ENCODE measurements at places on chromosomes 3 and 15.

GRCh38 chr3:14208977-14209394 lies 30.4 kb downstream of the LSM3 start:
- no peak for DNase-seq

GRCh38 chr3:39288300-39288808 lies 8.5 kb upstream of the CX3CR1 start:
- peak; percentile 76 for DNase-seq

DNA sequence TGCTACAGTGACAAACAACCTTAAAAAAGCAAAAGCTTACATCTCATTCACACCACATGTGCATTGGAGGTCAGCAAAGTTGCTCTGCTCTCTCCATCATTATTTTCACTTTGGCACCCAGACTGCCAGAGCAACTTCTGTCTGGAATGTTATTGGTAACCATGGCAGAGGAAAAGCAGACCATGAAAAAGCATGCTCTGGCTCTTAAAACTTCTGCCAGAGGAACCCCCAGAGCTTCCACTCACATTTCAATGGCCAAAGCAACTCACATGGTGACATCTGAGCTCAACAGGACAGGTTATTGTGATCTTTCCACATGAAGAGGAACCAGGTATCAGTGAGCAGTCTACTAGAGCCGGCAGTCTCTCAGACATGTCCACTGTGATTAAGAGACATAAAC lies 21.9 kb upstream of the FRMD5 start:
- DNase-seq, result no peak

DNA sequence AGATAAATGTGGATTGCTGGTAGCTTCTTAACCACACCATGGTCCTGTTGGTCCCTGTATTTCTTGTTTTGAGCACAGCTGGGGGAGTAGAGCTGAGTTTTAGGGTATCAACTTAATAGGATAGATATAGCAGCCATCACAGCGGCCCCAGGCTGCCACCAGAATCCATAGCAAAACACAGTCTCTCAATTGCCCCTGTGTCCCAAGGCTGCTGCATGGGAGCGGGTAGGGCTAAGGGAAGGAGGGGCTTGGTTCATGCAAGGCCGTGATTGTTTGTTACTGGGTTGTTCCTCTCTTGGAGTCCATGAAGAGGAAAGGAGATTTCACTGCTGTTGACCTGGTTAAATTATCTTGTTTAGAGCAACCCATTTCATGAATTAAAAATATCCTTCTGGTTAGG lies 22.1 kb downstream of the ARNT2 start:
- DNase-seq, result no peak

GRCh38 chr15:63045879-63046278 lies 3.3 kb downstream of the TPM1 start:
- DNase-seq, result no peak

- DNase-seq, result no peak
Measured at GRCh38 chr15:40879609-40880008, 5.6 kb upstream of the RHOV start.

GRCh38 chr3:95172164-95172943 lies 1109.5 kb downstream of the NSUN3 start:
- DNase-seq, result no peak

GRCh38 chr15:89808160-89808870 lies 6.3 kb downstream of the ANPEP start:
- DNase-seq, result no peak

DNA sequence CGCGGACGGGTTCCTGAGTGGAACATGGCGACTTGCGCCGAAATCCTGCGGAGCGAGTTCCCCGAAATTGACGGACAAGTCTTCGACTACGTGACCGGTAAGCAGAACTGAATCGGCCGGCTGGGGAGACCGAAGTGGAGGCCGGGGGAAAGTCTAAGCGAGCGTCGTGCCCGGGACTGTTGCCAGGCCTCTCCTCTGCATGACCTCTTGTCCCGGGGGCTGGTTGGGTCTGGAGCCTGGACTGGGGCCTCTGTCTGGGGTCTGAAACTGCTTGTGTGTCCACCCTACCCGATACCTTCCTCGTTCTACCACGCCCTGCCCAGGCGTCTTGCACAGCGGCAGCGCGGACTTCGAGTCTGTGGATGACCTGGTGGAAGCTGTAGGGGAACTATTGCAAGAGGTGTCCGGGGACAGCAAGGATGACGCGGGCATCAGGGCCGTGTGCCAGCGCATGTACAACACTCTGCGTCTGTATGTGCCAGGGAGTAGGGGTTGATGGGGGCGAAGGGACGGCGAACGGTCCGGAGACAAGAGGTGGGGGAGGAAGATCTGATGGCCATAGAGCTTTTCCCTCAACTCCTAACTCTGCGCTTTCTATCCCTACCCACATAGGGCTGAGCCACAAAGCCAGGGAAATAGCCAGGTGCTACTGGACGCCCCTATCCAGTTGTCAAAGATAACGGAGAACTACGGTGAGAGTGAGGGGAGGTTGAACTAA lies at the start of gene ABCF3:
TSS of gene ABCF3 (plus strand) at position 16 of the 718 bp plus-strand sequence. CDS start at position 25, 9 bp downstream.
- DNase-seq, result no peak

GRCh38 chr15:71430782-71431181 lies 315.5 kb downstream of the THSD4 start:
- no peak for DNase-seq

GRCh38 chr3:168476360-168476980 lies 380.7 kb upstream of the GOLIM4 start:
- DNase-seq, result no peak

DNA sequence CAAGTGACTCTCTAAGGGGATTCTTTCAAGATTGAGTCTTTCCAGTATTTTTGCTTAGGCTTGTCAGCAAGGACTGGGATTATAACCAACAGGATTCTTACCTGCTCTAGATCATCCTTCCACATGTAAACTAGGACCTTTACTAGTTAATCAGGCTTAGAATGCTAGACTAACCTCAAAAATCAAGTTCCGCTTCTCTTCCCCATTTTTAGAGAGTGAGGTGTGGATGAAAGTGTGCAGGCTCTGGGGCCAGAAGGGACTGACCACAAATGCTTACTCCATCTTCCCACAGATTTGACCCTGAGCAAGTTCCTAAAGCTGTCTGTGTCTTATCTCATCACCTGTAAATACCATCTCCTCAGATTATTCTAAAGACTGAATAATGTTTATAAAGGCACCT lies 89.5 kb upstream of the IL12A start:
- DNase-seq, result no peak

- DNase-seq, result no peak
Measured at GRCh38 chr3:100470951-100471350, 21.5 kb upstream of the TMEM45A start.

- no peak for DNase-seq
Measured at GRCh38 chr3:75061806-75062205, 447.3 kb upstream of the CNTN3 start.

DNA sequence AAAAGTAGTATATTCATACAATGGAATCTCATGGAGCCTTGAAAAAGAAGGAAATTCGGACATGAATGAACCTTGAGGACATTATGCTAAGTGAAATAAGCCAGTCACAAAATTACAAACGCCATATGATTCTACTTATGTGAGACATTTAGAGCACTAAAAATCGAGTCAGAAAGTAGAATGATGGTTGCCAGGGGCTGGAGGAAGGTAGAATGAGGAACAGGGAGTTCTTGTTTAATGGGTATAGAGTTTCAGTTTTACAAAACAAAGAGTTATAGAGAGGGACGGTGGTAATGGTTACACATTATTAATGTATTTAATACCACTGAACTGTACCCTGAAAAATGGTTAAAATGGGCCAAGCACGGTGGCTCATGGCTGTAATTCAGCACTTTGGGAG lies 19.5 kb downstream of the UBXN7 start:
- no peak for DNase-seq

DNA sequence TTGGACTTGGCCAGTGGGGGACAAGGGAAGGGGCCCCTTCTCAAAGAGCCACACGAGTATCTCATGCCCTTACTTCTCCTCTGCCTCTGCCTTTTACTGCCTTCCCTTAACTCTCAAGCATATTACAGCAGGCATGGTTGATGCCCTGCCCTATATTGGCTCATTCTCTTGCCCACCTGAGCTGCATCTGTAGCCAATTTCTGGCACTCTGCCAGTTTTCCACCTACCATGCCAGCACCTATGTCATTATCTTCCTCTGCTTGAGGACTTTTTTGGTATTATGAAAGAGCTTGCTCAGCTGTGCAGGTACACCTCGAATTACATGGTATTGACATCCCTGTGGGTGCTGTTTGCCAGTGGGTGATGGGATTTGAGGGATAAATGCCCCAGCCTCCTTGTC lies 181.8 kb downstream of the OXSM start:
- DNase-seq, result no peak

DNA sequence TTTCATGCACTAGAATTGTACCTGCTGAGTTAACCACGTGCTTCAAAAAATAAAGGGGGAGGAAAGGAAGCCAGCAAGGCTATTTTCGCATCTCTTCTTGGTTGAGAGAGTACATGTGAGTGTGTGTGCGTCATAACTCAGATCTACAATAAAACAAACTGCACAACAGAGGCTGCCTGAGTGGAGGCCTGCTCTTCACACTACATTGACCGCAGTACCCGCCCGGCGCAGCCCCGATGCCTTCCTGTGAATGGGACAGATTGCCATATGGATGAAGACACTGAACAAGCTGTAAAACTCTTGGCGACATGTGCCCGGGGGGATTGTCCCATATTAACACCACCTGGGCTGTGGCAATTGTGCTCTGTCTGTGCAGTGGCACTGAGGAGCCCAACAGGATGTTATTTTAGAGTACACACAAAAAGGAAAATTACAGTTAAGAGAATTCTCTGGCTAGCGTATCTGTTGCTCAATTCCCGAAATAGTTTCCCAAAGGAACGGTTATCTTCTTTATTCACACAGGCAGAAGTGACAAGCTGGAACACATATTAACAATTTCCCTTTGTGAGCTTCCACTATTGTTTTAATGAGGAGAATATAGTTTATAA lies 551.5 kb downstream of the FOXP1 start:
- no peak for DNase-seq

DNA sequence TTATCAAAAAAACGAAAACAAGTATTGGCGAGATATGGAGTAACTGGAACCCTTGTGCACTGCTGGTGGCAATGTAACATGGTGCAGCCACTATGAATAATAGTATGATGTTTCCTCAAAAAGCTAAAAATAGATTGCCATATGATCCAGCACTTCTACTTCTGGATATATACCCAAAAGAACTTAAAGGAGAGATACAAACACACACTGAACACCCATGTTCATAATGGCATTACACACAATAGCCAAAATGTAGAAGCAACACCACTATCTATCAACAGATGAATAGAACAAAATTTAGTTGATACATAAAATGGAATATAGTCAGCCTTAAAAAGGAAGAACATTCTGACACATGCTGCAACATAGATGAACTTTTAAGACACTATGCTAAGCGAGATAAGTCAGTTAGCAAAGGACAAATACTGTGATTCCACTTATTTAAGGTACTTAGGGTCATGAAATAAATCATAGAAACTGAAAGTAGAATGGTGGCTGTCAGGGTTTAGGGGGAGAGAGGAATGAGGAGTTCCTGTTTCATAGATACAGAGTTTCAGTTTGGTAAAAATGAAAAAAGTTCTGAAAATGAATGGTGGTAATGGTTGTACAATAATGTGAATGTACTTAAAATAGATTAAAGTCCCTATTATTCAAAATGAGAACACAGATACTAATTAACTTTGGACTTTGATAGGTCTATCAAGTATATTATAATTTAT lies 59.4 kb upstream of the IMPG2 start:
- no peak for DNase-seq

GRCh38 chr3:25044762-25045710 lies 383.0 kb upstream of the RARB start:
- no peak for DNase-seq

DNA sequence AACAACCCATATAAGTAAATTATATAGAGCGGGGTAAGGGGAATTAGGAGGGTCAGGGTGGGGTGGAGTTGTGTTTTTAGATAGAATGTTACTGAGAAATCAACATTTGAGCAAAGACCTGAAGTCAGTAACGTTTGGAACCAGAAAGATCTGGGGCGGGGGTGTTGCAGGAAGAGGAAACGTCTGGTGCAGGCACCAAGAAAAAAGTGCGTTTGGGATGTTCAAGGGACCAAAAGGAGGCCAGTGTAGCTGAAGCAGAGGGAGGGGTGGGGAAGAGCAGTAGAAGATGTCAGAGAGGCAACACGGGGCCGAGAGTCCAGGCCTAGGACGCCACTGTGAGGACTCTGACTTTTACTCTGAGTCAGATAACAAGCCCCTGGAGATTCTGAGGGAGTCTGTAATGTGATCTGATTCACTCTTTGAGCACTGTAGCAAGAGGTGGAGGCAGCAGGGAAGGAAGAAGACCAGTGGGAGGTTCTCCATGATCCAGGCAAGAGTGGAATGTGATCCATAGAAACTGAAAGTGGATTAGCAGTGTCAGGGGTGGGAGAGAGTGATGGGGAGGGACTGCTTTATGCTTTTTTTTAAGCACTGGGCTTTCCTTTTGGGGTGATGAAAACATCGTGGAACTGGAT lies 179.3 kb upstream of the CHRM5 start:
- no peak for DNase-seq

GRCh38 chr3:16529264-16529663 lies 15.8 kb upstream of the RFTN1 start:
- DNase-seq, result no peak

GRCh38 chr3:195770081-195770840 lies 41.5 kb downstream of the MUC4 start:
- DNase-seq, result no peak

DNA sequence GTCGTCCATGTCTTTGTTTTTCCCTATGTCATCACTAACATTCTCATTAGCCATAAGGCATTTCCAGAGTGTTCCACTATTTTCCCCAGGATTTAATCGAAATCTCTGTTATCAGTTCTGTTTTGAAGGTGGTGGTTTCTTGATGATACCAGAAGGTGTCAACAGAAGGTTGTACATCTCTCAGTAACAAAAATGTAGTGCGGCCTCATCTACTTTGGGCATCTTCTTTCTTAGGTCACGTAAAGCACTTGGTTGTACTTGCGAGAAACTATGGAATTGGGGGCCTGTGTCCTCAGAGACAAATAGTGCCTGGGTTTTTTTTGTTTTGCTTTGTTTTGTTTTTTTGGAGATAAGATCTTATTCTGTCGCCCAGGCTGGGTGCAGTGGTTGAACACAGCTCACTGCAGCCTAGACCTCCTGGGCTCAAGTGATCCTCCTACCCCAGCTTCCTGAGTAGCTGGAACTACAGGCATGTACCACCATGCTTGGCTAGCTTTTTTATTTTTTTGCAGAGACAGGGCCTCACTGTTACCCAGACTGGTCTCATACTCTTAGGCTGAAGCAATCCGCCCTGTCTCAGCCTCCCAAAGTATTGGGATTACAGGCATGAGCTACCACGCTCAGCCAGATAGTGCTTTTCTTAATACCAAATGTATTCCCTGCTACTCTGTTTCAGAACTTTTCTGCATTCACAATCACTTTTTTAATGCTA lies 61.2 kb upstream of the FURIN start:
- DNase-seq, result no peak

GRCh38 chr3:112116748-112117186 lies 16.3 kb downstream of the GCSAM start:
- no peak for DNase-seq

- DNase-seq, result no peak
Measured at GRCh38 chr3:128372281-128372680, 94.4 kb downstream of the DNAJB8 start.

DNA sequence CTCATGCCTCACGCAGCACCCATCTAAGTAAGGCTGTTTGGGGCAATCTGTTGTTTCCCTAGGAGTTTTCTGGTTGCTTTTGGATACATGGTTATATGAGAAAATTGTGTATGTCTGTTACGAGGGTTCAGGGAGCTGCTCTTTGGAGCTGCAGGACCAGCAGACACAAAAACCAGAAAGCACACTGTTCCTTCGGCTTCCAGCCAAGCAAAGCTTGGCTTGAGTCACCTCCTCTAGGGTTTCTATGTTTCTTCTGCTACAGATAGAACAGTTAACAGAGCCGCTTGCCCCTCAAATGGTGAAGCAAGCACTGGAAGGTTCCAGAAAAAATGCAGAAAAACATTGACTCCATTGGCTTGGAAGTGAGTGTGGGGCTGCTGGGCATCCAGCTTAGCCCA lies 49.2 kb upstream of the CTDSPL start:
- no peak for DNase-seq
